Activated CD4-positive, alpha-beta memory T cell treated with anti-CD3 and anti-CD28 coated beads for 36 hours (primary cell): ENCODE measurements at places on chromosomes 5 and 9. TPM values are rescaled to one million over a fixed set of nuclear protein-coding genes. Genes with fewer than 3 reads are reported as not detected.

DNA sequence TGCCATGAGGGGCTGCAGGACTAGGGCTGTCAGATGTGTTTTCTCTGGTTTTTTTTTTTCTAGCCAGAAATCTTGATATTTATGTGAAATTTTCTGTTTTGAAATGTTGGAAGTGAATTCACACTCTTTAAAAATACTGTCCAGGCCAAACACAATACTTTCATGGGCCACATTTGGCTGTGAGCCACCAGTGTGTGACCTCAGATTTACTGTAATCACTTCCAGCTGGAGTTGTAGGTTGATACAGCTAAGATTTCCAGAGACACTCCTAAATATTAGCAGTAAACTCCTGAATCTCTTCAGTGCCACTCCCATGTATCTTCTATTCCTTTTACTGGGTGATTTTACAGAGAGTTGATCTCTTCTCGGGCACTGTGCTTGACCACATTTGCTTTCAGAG, 92.2 kb upstream of the CKMT2 start:
- no peaks in the 10 kb centered on the region for H3K27me3 ChIP-seq
- H3K36me3 ChIP-seq = peaks cover 23% of the 10 kb centered on the region
- no peak overlapping the region for H3K27ac ChIP-seq
- no peaks in the 10 kb centered on the region for H3K4me1 ChIP-seq
- H3K4me3 ChIP-seq = no peak overlapping the region

DNA sequence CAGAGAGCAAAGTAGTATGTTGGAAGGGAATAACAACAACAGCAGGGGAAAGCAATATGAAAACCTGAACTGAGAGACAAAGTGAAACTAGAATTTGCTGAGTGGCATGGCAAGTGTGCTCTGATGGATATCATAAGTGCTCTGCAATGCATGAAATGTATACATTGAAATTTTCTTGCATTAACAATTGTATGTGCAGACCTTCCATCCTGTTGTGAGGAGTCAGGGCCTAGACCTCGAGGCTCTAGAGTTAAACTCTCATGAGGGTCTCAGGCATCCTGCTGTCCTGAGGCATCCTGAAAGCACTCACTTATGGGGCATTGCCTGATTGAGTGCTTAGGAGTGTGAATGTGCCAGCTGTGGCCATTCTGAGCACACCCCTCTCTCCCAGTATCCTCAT, 1.1 kb downstream of the ECM2 start:
- H3K27ac ChIP-seq = no peak overlapping the region
- DNase-seq = no peak
- no peak overlapping the region for H3K4me3 ChIP-seq

DNA sequence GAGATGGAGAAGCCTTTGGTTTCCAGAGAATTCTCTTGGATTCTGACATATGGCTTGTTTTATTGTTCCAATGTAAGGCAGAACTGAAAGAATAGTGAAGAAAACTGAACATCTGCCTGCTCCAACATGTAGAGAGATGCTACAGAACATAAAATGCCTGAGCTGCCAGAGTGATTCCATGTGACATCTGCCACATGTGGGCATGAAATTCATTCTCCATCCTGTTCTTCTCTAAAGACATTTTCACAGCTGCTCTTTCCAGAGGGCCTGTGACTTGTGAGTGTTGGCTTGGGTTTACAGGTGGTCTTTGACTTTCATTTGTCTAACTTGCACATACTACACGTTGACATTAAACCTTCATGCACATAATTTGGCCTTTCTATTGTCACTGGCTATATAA, 33.7 kb upstream of the TXN start:
- peaks cover 1% of the 10 kb centered on the region for H3K27me3 ChIP-seq
- peaks cover 3% of the 10 kb centered on the region for H3K4me1 ChIP-seq
- H3K4me3 ChIP-seq = no peak overlapping the region
- H3K36me3 ChIP-seq = no peaks in the 10 kb centered on the region
- DNase-seq = no peak

GRCh38 chr5:75054134-75054930, 2.0 kb upstream of the GCNT4 start:
- H3K4me3 ChIP-seq = peak overlapping the region; percentile 81
- H3K27ac ChIP-seq = peak overlapping the region; percentile 84
- DNase-seq = no peak
- peaks cover 4% of the 10 kb centered on the region for H3K27me3 ChIP-seq
- peaks cover 81% of the 10 kb centered on the region for H3K4me1 ChIP-seq
- peaks cover 2% of the 10 kb centered on the region for H3K36me3 ChIP-seq

DNA sequence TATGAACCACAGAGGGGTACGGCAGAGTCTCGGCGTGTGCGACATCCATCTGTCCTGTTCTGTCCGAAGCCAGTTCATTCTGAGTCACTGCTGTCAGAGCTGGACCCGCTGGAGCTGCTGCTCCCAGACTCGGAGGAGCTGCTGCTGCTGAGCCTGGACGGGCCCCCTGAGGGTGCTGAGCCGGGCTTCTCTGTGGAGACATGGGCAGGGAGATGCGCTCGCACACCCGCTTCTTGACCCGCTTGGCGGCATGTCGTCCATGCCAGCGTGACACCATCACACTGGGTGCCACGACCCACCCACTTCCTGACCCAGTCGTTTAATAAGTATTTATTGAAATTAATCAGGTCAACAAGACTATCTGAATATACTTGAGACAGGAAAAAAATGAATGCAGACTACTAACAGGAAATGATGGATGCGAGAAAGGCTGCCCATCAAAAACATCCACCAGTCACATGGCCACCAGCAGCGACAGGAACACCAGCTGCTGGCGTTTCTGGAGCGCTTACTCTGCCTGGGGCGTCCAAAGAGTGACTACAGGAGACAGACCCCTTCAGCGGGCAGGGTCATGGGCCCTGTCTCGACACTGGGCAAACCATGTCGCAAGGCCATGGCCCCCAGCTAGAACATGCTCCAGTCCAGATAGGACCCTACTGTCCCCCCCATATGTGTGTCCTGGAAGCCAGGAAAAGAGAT, 8.4 kb downstream of the BRD3OS start:
- DNase-seq = no peak
- peaks cover 29% of the 10 kb centered on the region for H3K36me3 ChIP-seq

- H3K27me3 ChIP-seq = no peaks in the 10 kb centered on the region
- peaks cover 36% of the 10 kb centered on the region for H3K4me1 ChIP-seq
- no peak overlapping the region for H3K27ac ChIP-seq
- H3K4me3 ChIP-seq = no peak overlapping the region
Measured at GRCh38 chr9:99066571-99066970, 38.3 kb upstream of the TGFBR1 start.

DNA sequence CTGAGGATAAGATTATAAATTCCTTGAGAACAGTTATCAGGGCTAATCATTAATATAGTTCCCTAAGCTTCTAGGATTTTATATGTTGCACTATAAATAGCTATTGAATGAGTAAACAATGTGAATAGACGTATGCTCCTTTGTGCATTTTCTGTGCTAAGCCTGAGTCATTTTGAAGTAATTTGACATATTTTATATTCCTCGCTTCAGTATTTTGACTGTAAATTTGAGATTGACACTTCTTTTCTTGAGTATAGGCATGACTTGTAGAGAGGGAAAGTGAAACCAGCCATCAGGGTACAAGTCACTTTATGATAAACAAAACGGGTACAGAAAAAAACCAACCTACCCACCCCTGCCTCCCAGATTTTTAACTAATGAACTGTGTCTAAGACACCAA, 367.7 kb upstream of the PRR16 start:
- H3K4me1 ChIP-seq = no peaks in the 10 kb centered on the region
- no peaks in the 10 kb centered on the region for H3K27me3 ChIP-seq
- no peak overlapping the region for H3K27ac ChIP-seq
- H3K4me3 ChIP-seq = no peak overlapping the region
- no peaks in the 10 kb centered on the region for H3K36me3 ChIP-seq

GRCh38 chr9:18060269-18060934, 413.6 kb upstream of the ADAMTSL1 start:
- H3K4me1 ChIP-seq = no peaks in the 10 kb centered on the region
- no peaks in the 10 kb centered on the region for H3K36me3 ChIP-seq
- H3K27me3 ChIP-seq = no peaks in the 10 kb centered on the region
- no peak overlapping the region for H3K4me3 ChIP-seq
- no peak overlapping the region for H3K27ac ChIP-seq
- DNase-seq = no peak

DNA sequence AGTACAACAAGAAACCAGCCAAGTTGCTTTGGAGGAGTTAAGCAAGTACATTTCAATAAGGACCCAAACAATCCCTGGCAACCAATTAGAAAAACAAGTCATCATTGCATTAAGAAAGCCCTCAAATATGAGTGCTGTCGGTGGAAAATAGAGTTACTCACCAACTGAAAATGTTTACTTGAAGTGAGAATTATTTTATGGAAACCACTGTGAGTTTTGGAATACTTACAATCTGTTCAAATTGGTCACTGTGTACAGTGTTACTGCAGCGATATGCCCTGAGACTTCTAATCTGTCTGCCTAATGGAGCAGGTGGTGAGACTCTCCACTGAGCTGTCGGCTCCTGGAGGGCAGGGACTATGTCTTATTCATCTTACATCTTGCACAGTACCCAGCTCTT, 1073.2 kb upstream of the DMAC1 start:
- no peak overlapping the region for H3K27ac ChIP-seq
- H3K36me3 ChIP-seq = no peaks in the 10 kb centered on the region
- DNase-seq = no peak
- H3K27me3 ChIP-seq = no peaks in the 10 kb centered on the region

DNA sequence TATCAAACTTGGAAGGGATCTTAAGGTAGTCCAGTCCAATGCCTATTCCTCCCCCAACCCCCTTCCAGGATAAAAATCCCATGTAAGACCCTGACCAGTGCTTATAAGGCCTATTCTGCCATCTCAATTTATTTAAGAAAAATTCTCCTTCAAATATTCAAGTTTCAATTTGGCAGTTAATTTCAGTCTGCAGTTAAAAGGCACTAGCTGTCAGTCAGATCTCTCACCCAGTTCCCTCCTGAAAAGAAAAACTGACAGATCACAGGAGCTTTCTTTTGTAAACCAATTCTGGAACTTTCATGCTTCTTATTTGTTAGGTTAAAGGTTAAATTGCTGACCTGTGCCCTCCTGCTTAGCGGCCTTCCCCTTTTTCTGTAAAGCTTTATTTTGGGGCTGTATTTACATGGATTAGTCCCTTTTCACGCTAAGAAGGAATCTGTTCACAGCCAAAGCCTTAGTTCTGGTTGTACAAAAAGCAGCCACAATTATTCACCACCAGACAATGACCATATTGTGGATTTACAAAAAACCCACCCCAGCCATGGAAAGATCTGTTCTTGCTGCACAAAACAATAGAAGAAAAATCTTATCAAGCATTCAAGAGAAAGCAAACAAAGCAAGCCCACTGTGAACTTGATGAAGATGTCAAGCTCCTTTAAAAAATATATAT, 68.7 kb downstream of the DENND1A start:
- no peak overlapping the region for H3K27ac ChIP-seq
- H3K27me3 ChIP-seq = no peaks in the 10 kb centered on the region
- H3K4me1 ChIP-seq = peaks cover 6% of the 10 kb centered on the region
- peaks cover 7% of the 10 kb centered on the region for H3K36me3 ChIP-seq
- no peak for DNase-seq

DNA sequence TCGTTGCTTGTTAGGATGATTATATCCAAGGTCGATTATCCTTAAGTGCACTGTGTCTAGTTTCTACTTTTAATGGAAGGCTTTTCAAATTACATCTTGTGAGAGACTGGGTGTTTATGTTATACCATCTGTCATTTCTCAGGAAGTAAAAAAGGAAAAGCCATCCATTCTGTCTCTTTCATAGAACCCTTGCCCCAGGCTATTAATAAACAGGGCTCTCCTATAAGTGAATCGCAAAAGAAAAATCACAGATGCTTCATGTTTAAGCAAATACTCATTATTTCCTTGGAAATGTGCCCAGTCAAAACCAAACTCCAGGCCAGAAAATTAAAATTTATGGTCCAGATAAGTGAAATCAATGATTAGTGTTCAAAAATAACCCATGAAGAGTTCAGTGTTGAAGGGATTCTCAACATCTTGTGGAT, 58.1 kb downstream of the STARD4 start:
- H3K27me3 ChIP-seq = no peaks in the 10 kb centered on the region
- H3K4me1 ChIP-seq = no peaks in the 10 kb centered on the region
- H3K4me3 ChIP-seq = no peak overlapping the region
- DNase-seq = no peak

DNA sequence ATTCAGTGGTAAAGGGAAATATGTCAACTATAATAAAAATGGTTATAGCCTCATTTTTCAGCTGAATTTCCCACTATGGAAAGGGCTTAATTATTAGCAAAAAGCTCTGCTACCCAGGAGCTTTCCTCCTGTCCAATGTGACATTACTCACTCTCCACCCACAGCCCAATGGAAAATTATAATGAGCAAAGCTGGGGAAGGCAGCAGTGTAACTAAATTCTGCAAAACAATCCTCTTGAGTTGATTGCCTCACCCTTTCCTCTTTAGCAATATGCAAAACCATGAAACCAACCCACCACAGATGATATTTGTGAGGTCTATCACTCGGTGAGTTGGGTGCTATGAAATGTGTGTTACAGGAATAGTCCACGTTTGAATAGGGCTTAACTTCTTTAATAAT, 14.0 kb upstream of the PLPPR1 start:
- no peaks in the 10 kb centered on the region for H3K36me3 ChIP-seq
- H3K4me1 ChIP-seq = no peaks in the 10 kb centered on the region
- DNase-seq = no peak
- H3K4me3 ChIP-seq = no peak overlapping the region

GRCh38 chr5:177103523-177104253, 17.0 kb downstream of the FGFR4 start:
- H3K4me1 ChIP-seq = no peaks in the 10 kb centered on the region
- H3K27me3 ChIP-seq = peaks cover 9% of the 10 kb centered on the region
- no peak overlapping the region for H3K4me3 ChIP-seq
- H3K36me3 ChIP-seq = no peaks in the 10 kb centered on the region

Gene HACD4
- 2.4 TPM for total RNA-seq

Gene SPATA31A3
- total RNA-seq = not detected

Gene SPIN1
- 20.8 TPM for total RNA-seq

Gene CCDC187
- total RNA-seq = not detected

Gene IRX1
- not detected for total RNA-seq

Gene FGF1
- not detected for total RNA-seq

Gene IFNK
- total RNA-seq = not detected

Gene ZNF608
- total RNA-seq = not detected

Gene EXD3
- 13.5 TPM for total RNA-seq

Gene DOCK8
- total RNA-seq = 141 TPM
